ENCODE measurements at places on chromosomes 4 and X. TPM values are rescaled to one million over a fixed set of nuclear protein-coding genes. Genes with fewer than 3 reads are reported as not detected.
A peak's percentile ranks its signal among the peaks of the same experiment; 100 is the strongest.

DNA sequence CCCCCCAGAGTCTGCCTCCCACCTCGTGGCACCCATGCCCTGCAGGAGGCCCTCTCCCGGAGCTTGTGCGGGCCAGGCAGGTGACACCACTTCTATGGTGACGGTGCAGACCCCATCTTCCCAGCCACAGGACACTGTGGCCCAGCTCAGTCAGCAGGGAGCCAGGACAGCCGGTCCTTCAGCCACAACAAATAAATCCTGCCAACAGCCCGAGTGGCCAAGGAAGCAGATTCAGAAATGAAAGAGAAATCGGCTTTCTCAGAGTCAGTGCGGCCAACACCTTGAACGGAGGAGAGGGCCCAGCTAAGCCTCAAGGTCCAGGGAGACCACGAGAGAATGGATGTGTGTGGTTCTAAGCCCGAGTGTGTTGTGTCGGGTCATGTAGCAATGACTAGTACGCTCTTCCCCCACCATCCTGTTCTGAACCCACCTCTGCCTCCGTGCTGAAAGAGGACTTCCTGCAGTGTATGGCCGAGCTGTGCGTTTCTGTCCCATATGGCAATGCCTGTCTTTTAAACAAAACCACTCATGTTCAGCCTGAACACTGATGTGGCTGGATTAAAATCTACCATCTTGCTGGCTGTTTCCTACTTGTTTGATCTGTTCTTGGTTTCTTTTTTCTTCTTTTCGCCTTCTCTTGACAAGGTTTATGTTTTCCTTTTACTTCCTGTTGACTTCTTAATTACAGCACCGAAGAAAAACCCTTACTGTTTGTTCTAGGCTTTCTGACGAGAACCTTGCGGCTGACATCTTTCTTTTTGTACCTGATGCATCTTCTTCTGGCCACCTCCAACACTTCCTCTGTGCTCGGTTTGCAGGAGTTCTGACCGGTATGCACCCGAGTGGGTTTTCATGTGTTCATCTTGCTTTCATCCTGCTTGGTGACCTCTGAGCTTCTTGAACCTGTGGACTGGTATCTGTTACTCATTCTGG, 53.1 kb downstream of the GAK start:
- DNase-seq, result no peak

Gene IGFBP7
- 4.3 TPM for total RNA-seq

DNA sequence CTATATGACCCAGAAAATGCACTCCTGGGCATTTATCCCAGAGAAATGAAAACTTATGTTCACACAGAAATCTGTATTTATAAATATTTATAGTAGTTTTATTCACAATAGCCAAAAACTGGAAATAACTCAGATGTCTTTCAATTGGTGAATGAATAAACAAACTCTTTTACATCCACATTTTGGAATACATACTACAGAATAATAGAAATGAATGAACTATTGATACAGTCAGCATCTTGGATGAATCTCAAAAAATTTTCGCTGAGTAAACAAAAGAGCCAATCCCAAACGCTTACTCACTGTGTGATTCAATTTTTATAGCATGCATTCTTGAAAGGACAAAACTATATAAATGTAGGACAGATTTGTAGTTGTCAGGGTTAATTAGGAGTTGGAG, 75.1 kb upstream of the HTR2C start:
- no peak for DNase-seq

Gene PDGFRA
- 0.05 TPM for total RNA-seq

DNA sequence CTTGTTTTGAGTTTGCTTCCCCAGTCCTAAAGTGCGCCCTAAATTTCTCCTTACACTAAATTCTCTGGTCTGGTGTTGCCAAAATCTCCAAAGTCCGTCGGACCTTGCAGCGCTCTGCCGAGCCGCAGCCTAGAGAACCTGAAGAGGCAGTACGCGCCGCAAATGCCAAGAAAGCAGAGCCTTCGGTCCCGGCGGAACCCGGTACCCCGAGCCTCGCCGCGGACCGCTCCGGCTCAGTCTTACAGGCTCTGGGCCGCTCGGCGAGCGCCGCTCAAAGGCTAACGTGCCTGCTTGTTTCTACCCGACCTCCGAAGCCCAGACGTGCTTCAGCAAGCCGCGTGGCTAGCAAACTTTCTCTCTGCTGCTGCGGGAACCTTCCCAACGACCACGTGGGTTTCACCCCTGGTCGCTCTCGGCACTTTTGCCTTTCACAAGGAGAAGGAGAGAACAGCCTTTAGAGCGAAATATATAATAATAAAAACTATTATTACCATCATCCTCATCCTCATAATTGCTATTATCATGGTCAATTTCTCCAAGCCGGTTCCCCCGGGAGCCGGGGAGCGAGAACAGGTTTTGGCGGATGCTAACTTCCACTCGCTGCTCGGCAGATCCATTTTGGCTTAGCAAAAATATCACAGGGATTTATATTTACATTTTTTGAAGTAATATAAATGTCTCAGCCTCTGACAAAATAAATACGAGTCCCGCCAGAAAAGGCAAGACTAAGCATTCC, 2.2 kb upstream of the HTR2C start:
- DNase-seq, result peak; percentile 8

DNA sequence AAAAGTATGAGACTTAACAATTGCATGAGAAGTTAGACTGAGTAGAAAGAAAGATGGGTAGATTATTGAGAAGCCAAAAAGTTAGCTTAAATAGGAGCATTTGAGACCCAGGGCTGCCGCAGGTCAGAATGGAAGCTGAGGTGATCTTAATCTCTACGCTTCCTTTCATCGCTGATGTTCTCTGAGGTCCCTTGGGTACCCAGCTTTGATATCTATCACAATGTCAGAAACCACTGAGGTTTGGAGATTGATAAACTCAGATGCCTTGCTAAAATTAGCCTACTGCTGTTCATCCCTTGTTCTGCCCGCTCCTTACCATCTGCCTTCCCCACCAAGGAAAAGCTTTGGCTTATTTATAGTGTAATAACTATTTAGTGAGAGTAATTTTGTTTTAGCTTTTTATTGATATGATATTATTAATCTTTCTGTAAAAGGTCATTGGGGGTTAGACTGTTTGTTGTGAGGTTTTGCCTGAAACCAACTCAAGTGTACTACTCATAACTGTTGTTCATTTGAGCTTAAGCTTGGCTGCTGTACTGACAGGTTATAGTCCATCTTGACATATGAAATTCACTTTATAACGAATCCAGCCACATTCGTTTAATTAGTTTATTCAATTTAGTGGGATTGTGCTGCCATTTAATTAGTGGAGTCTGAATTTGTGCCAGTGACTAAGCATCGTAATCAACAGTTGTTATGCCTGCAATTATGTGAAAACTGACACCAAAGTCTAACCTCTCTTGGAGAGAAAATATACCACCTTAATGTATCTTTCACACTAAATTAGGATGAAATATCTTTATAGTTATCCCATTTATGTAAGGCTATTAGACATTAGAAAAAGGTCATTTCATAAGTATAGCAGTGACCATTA, 15.1 kb downstream of the MCUB start:
- no peak for DNase-seq

DNA sequence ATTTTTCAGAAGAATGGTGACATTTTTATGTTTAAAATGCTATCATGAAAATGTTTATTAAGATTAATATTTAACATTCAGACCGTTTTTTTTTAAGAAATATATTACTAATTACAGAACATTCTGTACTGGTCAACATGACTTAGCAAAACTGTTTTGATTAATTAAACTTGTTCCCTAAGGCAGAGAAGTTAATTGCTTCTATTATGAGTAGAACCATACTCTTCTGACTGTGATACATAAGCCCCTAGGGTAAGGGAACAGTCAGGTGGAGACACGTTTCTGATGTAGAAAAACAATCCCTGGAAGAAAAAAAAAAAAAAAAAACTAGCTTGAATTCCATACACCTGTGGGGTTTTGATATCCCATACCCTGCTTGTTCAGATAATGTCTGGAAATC, 97.4 kb downstream of the GPM6A start:
- no peak for DNase-seq

- peak; percentile 55 for DNase-seq
Measured at GRCh38 chr4:13544606-13545393, 492 bp upstream of the NKX3-2 start.

Gene BMP15
- total RNA-seq, result not detected

GRCh38 chrX:52216541-52216940, 31.9 kb downstream of the MAGED4 start:
- no peak for DNase-seq

- no peak for DNase-seq
Measured at GRCh38 chr4:75243570-75243969, 270.6 kb downstream of the RCHY1 start.

Gene CD38
- total RNA-seq, result 0.02 TPM

DNA sequence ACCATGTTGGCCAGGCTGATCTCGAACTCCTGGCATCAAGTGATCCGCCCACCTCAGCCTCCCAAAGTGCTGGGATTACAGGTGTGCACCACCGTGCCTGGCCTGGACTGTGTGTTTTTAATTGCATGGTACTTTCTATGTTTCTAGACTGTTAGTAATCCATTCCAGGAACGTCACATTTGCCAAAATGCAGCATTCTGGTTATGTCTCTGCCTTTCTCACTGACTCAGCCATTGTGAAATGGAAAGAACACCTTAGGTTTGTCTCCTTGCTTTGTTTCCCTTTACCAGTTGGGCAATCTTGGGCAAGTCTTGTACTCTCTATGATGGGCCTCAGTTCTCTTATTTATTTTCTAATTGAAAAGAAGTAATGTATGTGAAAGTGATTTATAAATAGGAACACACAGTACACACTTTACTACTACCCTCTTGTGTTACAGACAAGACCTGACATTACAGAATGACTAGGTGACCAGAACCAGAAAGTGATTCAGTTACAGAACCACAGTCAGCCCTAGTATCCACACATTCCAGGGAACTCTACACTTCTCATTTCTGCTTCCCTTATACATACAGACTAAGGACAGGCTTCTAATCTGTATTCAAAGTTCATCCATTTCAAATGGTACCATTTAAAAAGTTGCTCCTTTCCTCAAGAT, 187.1 kb downstream of the MGST2 start:
- DNase-seq, result no peak

- no peak for DNase-seq
Measured at GRCh38 chr4:175511861-175512260, 300.2 kb downstream of the GPM6A start.

Gene NELFA
- total RNA-seq, result 19.4 TPM

DNA sequence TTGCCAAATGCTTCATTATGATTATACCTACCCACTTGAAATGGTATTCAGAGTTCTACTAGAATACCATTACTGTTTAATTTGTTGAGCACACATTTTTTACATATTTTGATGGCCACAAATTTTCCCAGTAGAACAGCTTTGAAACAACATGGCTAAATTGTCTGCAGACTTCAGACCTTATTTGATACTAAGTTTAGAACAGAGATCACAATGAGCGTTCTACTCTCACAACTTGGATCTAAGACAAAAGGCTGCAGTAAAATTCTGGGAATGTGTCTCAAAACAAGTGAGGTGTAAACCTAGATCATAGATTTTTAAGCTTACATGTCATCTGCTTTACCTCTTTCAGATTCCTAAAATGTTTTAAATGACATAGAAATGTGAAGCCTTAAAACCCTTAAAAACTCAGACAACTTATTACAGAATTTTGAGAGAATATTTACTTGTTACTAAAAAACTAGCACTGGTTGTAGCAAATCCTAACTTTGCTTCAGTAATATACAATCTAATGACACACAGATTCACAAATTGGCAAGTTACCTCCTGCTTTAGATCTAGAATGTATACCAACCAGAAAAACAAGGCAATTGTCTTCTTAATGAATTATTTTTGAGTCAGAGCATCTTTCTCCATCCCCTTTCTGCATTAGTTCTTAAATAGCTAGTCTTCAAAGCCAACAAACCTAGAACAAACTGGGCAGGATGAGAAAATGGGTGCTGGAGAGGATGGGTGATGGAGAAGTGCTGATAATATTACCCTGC, 243.3 kb downstream of the SLC7A11 start:
- DNase-seq, result no peak
